ENCODE measurements at places on chromosomes 12 and 14. TPM values are rescaled to one million over a fixed set of nuclear protein-coding genes. Genes with fewer than 3 reads are reported as not detected.

PLD4 gene
- total RNA-seq, result 0.07 TPM

KRT75 gene
- total RNA-seq, result not detected

TMEM119 gene
- total RNA-seq, result 3.9 TPM

EPYC gene
- total RNA-seq, result not detected

GALNT8 gene
- total RNA-seq, result not detected

SYCP3 gene
- 0.33 TPM for total RNA-seq

MMP14 gene
- total RNA-seq, result 445 TPM

ORMDL2 gene
- total RNA-seq, result 30.4 TPM

HPD gene
- 1.4 TPM for total RNA-seq

KRT1 gene
- total RNA-seq, result not detected

KRT85 gene
- total RNA-seq, result not detected

BICDL1 gene
- total RNA-seq, result not detected

POLE2 gene
- 2.8 TPM for total RNA-seq

C12orf54 gene
- total RNA-seq, result not detected

NGB gene
- total RNA-seq, result not detected

CLEC12A gene
- not detected for total RNA-seq

CCDC196 gene
- not detected for total RNA-seq

PAPOLA gene
- total RNA-seq, result 122 TPM

GUCY2C gene
- total RNA-seq, result not detected

POTEM gene
- total RNA-seq, result not detected

GDF3 gene
- not detected for total RNA-seq

GLTP gene
- total RNA-seq, result 52.2 TPM
